ENCODE measurements at places on chromosomes 6 and 20.
A peak's percentile ranks its signal among the peaks of the same experiment; 100 is the strongest.

DNA sequence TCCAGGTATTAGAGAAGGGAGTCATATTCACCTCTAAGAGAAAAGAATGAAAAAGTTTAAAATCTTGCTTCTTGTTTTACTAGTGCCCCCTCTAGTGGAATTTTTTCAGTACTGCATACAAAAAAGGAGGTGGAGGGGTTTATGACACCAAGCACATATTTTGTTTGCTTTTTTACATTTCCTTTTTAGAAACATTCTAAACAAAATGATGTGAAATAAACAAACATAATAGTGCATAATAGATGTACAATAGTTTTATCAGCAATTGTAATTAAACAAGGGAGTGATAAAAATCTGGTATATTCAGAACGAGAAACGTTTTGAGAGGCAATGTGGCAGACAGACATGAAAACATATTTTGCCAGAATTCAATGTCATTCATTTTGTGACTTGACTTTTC, 111.0 kb upstream of the TFAP2D start:
- no peak for DNase-seq

GRCh38 chr20:13870170-13870748, 85.4 kb downstream of the NDUFAF5 start:
- DNase-seq = no peak

GRCh38 chr6:16739329-16739801, 21.9 kb downstream of the ATXN1 start:
- DNase-seq = no peak

GRCh38 chr6:90274451-90275030, 22.1 kb downstream of the BACH2 start:
- peak; percentile 52 for DNase-seq

GRCh38 chr6:85464722-85465150, 14.9 kb downstream of the NT5E start:
- no peak for DNase-seq

DNA sequence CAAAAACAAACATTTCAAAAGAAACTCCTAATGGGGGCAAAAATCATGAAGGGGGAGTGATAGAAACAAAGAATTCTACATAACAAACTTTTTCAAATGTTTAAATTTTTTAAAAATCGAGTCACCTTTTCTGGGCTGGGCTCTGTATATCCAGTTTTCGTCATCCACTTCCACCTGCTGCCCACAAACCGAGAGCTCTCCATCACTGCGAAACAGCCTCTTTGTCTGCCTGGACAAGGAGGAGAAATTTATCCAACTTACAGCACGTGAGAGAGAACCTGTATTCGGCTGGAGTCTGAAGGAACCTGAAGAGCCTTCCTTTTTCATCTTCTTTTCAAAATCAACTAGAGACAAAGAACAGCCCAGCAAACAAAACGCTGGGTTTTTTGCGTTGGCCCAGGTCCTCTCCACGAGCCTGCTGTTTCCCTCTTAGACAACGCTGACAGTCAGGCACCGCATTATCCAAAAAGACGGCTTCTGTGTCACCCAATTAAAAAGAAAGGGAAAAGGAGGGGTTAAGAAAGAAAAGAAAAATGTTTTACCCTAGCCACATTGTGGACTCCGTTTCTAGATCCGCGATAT, 72.4 kb upstream of the NHSL1 start:
- no peak for DNase-seq

DNA sequence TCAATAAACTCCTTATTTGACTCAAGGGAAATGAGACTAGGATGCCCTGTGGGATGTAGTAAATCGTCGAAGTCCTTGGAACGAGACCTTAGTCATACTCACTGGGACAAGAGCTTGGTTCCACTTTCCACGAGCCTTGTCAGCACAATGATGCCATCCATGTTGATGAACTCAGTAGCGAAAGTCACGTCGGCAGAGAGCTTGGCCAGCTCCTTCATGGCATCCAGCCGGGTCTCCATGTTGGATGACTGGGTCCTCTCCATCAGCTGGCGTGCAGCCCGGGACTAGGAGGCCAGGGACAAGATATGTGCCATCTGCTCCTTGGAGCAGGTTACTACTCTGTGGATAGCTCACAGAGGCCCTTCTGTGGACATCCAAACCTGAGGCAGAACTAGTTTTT, 17.5 kb downstream of the ELMO2 start:
- no peak for DNase-seq

DNA sequence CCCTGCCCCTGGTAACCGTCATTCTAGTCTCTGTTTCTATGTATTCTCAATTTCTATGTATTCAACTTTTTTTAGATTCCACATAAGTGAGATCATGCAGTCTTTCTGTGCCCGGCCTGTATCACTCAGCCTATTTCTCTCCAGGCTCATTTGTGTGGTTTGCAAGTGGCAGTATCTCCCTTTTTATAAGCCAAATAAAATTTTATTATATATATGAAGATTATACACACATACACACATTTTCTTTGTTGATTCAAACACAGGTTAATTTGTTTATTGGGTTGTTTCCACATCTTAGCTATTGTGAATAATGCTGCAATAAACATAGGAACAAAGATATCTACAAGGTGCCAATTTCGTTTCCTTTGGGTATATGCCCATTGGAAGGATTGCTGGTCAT, 571.7 kb downstream of the DHX35 start:
- DNase-seq = no peak

DNA sequence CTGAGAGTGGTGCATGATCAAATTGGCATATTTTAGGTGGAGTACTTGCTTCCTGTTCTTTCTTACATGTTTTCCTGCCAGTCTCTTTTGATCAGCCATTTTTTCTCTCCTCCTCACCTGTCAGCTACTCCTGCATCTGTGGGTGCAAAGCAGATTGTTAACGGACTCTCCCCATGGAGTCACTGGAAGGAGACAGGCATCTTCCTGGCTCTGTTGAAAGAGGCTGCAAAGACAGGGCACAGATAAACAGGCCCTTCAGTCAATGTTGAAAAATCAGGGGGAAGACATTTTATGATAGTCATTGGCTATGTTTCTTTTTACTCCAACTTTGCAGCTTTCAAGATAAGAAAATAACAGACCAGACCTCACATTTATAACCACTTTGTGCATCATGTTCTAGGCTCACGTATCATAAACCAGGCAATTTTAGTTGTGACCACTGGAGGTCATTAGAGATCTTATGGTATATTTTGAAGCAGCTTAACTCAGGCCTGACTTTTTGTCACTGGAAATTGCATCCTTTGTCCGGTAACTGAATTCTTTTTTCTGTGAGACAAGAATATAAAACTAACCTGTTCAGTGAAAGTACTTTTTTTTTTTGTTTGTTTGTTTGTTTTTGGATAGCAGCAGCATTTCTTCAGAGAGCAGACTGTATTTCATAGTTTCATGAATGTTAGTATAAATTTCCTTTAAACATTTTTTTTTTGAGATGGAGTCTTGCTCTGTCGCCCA, 20.1 kb downstream of the ECT2L start:
- no peak for DNase-seq
